ELF-1 (cell line): ENCODE measurements at places on chromosomes 12 and 14.

DNA sequence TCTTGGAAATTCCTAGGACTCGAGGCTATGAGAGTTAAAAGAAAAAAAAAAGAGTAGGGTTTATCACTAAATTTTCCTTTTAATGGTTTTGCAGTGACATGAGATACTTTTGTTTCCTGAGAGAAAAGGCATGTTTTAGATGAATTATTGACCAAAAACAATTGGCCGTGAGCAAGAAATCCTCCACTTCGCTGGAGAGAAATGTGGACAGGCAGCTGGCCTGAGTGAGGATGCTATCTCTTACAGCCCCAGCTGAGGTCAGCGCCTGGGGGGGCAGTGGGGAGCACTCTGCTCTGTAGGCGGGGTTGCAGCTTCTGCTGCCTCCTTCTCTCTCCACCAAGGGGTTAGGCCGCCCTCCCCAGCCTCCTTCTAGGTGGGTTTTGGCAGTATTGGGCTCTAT lies 54.7 kb downstream of the PRIMA1 start:
- DNase-seq = no peak

GRCh38 chr12:109510196-109510595 lies 32.8 kb downstream of the UBE3B start:
- DNase-seq = no peak

DNA sequence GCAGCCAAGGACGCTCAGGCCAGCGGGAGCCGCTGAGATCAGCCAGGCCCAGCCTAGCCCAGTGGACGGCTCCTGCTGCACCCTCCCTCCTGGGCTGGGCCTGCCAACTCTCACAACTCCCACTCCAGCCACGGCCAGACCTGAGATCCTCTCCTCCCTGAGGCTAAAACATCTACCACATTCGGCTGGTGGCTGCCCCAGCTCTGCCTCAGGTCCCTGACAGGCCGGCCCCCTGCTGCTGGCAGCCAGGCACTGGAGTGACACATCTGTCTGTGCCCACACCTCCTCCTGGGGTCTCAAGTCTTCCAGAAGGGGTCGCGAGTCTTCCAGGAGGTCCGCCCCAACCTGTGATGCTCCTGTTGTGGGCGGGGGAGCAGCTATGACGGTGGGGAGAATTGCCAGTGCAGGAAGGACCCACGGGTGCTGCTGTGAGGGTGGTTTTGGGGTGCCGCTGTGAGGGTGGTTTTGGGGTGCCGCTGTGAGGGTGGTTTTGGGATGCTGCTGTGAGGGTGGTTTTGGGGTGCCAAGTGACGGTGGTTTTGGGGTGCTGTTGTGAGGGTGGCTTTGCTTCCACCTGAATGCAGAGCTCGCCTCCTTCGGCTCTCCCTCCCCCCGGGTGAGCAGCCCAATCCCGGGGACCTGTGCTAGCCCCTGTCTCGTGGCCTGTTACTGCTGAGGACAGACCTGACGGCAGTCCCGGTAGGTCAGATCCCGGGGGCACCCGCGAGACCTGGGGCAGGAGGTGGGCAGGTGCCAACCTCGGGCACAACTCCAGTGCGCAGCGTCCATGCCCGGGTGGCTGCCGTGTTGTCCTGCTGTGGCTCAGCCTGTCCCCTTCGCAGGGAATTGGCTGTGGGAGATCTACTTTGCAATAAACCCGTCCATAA lies 27.5 kb upstream of the C14orf180 start:
- no peak for DNase-seq

DNA sequence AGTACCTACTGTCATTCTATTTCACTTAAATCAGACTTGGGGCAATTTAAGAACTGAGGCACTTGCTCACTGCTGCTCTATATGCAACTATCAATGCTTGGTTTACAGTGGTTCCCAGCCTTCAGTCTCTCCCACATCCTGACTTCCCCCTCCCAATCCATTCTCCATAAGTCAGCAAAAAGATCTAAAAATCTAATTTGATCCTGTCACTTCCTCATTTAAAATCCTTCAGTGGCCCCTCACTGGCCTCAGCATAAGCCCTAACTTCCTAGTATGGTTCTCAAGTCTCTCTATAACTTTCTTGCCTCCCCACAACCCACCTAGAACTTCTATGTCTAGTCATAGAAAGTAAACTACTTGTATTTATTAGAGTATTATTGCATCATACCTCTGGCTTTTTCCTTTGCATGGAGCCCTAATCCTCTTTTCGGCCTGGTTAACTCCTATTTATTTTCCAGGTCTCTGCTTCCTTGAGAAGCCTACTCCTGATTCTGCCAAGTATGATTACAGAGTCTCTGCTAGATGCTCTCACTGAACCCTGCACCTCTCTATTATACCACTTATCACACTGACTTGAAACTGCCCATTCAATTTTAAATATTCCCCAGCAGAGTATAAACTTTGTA lies 130.6 kb downstream of the RALGAPA1 start:
- DNase-seq = no peak

- no peak for DNase-seq
Measured at GRCh38 chr14:27727251-27727770, 1039.3 kb upstream of the FOXG1 start.
